ENCODE measurements at places on chromosomes 4 and X. TPM values are rescaled to one million over a fixed set of nuclear protein-coding genes. Genes with fewer than 3 reads are reported as not detected.

GRCh38 chrX:71098302-71098701 is 2.7 kb downstream of the FOXO4 start:
- peak; percentile 15 for DNase-seq

- DNase-seq = no peak
Measured at GRCh38 chr4:61246034-61246433, 45.9 kb downstream of the ADGRL3 start.

RTL5 gene
- total RNA-seq = 23.0 TPM

DNA sequence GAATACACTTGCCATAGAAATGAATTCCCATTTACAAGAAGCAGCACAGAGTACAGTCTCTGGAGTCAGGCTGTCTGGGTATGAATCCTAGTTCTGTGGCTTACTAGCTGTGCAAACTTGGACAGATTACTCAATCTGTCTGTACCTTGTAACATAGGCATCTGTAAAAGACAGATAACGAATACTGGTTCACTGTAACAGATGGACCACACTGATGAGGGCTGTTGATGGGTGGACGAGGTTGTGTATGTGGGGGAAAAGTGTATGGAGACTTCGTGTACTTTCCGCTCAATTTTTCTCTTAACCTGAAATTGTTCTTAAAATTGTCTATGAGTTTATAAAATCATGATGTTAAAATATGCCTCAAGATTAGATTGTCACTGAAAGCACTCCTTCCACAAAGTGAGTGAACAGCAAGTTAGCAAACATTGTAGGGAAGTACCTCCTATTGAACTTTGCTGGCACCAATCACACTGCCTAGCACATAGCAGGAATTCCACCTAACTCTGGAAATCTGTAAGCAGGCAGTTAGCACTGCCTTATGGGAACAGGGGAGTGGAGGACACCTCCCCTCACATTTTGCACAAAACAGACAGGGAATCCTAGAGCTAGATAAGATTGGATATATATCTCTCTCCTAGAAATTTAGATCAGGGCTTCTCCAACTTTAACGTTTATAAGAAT is 6.5 kb upstream of the EXOSC9 start:
- DNase-seq = no peak
